LHCN-M2 (cell line): ENCODE measurements at places on chromosomes 5 and 9.

DNA sequence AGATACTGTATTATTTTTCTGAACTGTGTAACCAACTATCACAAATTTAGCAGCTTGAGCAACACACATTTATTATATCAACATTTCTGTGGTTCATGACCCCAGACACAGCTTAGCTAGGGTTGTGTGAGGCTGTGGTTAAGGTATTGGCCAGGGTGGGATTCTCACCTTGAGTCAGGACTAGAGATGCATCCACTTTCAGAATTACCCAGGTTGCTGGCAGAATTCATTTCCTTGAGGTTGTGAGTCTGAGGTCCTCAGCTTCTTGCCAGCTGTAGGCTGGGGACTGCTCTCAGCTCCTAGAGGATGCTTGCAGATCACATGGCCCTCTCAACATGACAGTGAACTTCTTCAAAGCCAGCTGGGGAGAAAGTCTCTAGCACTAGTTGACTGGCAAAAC lies 122.5 kb upstream of the RASGRF2 start:
- no peak for DNase-seq

DNA sequence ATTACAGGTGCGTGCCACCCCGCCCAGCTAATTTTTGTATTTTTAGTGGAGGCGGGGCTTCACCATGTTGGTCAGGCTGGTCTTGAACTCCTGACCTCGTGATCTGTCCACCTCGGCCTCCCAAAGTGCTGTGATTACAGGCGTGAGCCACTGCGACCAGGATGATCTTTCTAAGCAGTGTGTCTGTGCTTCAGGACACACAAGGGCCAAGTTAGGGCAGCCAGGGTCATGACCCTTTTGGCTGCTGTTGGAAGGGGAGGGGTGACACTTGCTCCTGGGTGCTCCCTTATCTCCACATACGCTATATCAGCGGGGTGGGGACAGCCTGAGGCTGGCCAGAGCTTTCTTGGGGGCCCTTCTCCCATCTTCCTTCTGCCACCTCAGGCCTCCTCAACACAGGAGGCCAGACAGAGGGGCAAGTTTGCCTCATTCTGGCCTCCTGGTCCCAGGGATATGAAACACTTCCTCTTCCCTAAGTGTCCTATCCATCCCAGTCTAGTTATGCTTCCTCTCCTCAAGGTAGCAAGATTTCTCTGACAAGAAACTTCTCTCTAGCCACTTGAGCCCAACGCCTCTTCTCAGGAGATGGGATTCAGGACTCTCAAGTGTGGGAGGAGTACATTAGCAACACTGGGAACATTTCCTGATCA lies 1.9 kb upstream of the ZNF79 start:
- DNase-seq = no peak

GRCh38 chr5:111855356-111855755 lies 98.4 kb upstream of the NREP start:
- no peak for DNase-seq

DNA sequence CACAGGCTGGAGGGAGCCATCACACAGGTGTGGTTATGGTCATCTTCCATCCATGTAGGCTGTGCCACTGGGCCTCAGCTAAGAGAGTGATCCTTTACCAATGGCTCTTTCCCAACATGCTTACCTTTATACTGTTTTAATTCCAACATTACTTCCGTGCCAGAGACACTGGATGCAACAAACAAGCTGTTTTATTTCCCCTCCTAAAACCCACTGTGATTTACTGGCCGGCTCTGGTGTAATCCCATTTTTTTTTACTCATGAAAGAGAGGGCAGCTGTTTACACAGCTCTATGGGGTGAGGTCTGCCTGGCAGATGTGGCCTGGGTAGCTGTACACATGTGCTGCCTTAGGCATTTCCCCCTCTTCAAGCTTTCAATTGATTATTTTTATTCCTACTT lies 58.5 kb downstream of the MACROH2A1 start:
- no peak for DNase-seq

GRCh38 chr5:161847941-161848391 lies at the start of gene GABRA1:
Gene GABRA1 (plus strand): TSS chr5:161848120. CDS start chr5:161850811, 2,691 bp downstream.
- DNase-seq = no peak
